ENCODE measurements at places on chromosomes 1 and 21.

DNA sequence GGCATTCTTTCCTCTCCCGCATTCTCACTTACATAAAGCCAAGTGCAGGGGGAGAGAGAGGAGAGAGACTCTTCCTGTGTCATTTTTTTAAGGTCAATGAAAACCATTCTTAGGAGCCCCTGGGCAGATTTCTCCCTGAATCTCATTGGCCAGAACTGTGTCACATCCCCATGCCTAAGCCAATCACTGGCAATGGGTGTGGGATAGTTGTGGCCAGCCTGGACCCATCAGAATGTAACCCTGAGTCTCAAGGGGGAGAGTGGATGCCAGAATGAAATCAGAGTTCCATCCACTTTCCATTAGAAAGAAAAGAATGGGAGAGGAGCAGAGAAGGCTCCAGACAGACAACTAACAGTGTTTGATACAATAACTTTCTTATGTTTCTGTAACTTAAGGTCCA, 31.2 kb upstream of the COQ8A start:
- no peak for DNase-seq

DNA sequence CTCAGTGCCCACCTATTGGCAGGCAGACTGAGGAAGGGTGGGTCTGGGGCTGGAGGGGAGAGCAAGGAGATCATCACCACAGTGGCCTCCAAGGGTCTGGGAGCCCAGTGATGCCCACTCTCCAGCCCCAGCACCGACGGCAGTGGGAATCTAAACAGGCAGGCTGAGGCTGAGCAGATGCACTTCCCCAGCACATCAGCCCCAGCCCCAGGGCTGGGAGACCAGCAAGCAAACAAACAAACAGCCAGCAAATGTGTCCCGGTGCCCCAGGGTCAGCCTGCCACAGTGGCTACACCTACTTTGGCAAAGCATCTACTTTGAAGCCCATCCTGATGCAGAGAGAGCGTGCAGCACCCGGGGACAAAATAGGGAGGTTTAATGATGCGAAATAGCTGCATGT, 216.3 kb upstream of the ZC3H12A start:
- no peak for DNase-seq

GRCh38 chr1:20928146-20928545, 141.0 kb upstream of the HP1BP3 start:
- no peak for DNase-seq

DNA sequence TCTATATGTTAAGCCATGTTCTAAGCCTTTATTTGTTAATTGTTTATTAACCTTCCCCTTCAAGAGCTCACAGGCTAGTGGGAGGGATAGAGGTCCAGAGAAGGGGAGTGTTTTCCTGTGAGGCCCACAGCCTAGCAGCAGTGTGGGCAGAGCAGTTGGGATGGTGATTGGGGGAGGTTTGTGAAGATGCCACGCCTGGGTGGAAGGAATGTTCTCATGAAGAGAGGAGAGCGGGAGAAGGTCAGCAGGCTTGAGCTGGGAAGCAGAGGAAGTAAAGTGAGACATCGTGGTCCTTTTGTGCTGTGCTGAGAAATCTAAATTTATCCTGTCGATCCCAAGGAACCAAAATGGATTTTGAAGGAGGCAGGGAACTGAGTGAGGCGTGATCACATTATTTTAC, 42.6 kb downstream of the TRAPPC10 start:
- DNase-seq: no peak

- DNase-seq: no peak
These were observed 104.0 kb downstream of the PDE9A start for GRCh38 chr21:42757422-42757821.

DNA sequence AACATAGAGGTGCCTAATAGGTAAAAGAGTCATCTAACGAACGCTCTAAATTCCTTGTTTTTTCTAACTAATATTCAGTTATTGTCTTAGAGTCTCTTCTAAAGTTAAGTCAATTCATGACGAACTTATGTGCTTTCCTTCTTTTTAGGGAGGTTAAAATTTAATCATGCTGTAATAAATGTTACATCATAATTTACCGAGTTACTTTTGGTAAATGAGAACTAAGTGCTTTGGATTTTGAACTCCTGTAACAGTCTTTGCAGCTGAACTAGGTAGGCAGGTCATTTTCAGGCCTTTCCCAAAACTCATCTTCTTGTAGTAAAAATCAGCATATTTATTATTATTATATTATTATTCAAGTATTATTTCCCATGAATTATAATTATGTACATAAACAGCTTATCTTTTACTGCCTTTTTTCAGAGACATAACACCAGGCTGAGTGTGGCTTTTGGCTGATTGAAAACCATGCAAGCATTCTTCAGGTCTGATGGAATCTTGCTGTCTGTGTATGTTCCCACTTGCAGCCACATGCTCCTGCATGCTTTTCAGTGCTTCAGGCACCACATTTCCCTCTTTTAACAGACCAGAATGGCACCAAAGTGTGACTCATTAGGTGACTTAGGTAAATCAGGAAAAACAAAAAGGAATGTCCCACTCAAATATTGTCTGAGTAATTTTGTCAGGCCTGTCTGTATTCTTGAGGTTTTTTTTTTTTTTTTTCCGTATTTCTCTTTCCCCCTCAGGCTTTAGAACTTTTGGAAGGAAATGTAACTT, 81.0 kb upstream of the CD55 start:
- no peak for DNase-seq

Data from CD4-positive, alpha-beta T cell treated with Interleukin-21 for 1 hour (primary cell).